ENCODE measurements at places on chromosomes 4 and X.
A peak's percentile ranks its signal among the peaks of the same experiment; 100 is the strongest.

- DNase-seq, result no peak
Observed at GRCh38 chrX:3143043-3143799, 102.0 kb downstream of the ARSF start.

DNA sequence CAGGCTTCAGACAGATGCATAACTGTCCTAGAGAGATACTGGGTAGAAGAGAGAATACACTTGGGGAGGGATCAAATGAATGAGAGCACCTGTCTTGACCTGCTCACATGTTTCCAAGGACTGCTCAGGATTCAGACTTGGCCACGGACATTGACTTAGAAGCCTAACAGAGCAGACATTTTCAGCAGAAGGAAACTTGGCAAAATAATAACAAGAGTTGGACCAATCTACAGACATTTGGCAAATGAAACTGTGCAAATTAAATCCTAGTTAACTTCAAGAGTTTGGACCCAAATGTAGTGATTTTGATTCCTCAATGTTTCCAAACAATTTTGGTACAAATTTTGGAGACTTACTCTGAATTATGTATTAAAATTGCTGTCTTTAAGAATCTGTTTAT is 223.9 kb downstream of the CAMK2D start:
- DNase-seq, result no peak

DNA sequence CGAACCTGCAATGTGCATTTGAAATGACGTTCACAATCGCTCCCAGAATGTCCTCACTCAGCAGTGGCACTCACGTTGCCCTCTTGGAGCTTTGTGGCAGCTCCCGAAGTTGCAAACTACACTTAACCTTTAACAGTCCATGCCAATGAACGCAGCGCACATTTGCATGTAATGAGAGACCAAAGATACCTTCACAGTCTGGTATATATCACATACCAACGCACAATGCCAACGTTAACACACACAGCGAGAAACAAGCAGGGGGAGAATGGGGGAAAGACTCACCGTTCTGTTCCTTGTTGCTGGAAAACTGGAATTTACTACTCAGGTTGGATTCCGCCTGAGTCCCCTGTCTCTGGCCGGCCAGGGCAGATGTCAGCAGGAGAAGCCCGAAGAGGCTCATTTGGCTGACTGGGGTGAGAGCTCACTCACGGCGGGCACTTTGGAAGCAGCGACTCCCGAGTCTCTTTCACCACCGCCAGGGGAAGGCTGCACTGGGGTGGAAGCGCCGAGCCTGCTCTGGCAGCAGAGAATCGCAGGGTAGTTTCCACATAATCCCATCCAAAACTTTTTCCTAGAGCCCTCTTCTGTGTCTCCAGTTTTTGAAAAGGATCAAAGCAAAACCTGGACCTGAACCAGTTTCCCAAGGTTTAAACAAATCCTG is 966 bp downstream of the PDGFC start:
- no peak for DNase-seq

DNA sequence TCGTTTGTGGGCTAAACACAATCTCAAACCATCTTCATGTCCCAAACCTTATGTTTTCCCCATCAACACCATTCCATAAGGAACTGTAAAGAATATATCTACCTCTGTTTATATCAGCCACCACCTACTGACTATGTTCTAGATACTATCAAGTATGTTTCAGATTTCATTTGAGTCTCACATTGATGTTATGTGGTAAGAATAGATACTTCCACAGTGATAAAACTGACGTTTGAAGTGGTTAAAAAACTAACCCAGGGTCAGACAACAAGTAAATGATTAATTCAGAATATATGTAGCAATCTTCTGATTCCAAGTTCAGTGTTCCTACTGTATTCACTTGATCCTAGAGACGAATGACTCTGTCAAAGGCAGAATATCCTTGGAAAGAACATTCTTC is 156.8 kb upstream of the RASGEF1B start:
- no peak for DNase-seq

DNA sequence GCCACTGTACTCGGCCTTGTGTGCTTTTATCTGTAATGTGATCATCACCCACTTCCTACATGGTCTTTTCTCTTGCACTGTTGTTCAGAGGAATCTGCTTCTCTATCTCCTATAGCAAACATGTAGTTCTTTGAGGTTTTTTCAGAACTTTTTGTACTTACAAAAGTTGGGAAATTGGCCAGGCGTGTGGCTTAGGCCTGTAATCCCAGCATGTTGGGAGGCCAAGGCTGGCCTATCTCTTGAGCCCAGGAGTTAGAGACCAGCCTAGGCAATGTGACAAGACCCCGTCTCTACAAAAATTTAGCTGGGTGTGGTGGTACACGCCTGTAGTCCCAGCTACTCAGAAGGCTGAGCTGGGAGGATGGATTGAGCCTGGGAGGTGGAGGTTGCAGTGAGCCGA is 30.4 kb downstream of the TAF1 start:
- DNase-seq, result no peak

GRCh38 chr4:145482209-145483037 is 770 bp downstream of the SMAD1 start:
- peak; percentile 25 for DNase-seq

DNA sequence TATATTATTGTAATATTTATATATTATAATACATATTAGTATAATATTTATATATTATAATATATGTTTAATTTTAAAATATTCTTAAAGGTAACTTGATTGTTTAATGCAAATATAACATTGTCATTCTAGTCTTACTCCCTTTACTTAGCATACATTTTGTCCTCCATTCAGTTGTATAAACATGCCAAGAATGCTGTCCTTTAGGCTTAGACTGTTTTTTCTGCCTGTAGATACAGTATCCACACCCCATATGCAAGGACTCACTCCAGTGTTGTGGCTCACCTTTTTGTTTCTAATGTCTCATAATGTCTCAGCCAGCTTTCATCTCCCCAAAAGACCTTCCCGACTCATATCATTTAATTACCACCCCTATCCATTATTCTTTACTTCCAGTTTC is 2110.0 kb downstream of the PCDH7 start:
- no peak for DNase-seq

DNA sequence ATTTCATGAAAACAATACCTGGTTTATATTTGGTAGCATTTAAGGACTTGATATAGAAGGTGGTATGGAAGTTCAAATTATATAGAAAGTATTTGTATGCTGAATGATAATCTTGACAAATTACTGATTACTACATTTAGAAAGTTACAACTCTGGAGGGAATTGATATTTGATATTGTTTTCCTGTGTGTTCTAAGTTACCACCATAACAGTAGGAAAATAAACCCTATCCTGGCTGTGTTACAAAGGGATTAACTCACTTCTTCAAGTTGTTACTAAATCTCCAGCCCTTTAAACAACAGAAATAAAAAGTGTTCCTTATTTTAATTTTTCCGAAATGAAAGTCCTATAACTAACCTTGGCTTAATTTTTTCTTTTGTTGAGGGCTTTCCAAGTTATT is 36.6 kb downstream of the FHL1 start:
- DNase-seq, result no peak

GRCh38 chr4:56728512-56728911 is 47.4 kb upstream of the HOPX start:
- no peak for DNase-seq

DNA sequence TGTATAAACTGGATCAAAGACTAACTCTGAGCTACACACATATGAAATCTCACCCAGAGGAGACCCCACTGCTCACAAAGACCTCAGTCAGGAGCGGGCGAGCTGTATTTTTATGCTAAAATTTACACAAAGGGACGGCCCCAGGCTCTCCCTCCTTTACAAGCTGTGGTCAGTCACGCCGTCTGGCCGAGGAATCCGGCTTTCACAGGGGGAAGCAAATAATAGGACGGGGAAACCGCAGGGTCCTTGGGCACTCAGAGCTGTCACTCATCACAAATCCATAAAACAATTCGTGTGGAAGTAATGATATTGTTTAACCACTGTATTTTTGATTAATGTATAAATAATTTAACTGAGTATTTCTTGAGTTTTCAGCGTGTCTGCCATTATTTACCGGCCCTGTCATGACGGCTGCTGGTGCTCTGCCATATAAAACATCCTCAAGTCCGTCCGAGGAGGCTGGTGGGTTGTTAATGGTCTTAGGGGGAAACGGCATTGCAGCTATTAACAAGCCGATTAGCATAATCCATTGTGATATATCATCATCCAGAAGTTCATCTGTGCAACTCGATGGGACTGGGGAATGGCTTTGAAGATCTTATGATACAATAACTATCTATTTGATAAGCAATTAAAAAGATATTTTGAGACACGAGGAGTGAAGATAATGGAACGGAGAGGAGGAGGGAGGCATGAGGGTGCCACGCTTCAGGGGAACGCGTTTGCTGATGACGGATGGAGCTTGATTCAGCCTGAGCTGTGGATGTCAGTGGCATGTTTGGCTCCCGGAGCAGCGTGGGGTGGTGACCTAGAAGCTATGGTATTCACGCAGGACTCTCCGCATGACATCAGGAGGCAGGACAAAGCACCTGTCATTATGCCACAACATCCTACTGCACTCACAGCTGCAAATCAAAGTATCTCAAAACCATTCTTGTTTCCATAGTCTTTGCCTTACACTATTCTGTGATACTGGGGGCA is 150.9 kb downstream of the SHOX start:
- DNase-seq, result no peak

DNA sequence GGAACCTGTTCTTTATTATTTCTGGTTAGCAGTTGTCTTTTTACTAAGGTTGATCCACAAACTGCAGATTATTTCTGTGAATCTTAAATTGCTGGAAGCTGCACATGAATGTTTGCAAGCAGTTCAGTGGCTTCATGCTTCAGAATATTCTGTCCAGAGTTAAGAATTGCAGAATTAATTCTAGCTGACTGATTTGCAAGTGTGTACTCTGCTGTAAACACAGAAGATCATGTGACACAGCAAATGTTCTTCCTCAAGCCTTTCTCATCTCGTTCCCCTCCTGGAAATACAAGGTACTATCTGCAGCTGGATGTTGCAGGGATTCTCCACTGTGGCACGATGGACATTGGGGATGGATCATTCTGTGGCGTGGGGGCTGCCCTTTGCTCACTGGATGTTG is 16.8 kb upstream of the CLTRN start:
- DNase-seq, result no peak

GRCh38 chr4:123229286-123229685 is 167.3 kb upstream of the SPRY1 start:
- DNase-seq, result no peak

- DNase-seq, result no peak
Observed at GRCh38 chr4:186953599-186954260, 230.1 kb upstream of the FAT1 start.

GRCh38 chr4:53453385-53453784 is 75.9 kb downstream of the FIP1L1 start:
- DNase-seq, result no peak

GRCh38 chrX:103811858-103812257 is 20.2 kb downstream of the RAB9B start:
- no peak for DNase-seq

GRCh38 chr4:85409251-85409650 is 65.7 kb upstream of the ARHGAP24 start:
- no peak for DNase-seq

DNA sequence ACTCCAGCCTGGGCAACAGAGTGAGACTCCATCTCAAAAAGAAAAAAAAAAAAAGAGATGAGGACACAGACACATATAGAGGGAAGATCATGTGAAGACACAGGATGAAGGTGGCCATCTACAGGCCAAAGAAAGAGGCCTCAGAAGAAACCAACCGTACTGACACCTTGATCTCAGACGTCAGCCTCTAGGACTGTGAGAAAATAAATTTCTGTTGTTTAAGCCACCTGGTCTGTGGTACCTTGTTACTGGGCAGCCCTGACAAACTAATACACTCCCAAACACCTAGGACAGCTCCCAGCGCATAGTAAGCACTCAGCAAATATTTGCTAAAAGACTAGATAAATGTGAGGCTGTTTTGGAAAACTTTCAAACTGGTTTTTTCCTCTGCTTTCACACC is 59.2 kb upstream of the SMIM10 start:
- DNase-seq, result no peak

GRCh38 chrX:69616457-69617203 is 717 bp downstream of the EDA start:
- DNase-seq, result no peak

DNA sequence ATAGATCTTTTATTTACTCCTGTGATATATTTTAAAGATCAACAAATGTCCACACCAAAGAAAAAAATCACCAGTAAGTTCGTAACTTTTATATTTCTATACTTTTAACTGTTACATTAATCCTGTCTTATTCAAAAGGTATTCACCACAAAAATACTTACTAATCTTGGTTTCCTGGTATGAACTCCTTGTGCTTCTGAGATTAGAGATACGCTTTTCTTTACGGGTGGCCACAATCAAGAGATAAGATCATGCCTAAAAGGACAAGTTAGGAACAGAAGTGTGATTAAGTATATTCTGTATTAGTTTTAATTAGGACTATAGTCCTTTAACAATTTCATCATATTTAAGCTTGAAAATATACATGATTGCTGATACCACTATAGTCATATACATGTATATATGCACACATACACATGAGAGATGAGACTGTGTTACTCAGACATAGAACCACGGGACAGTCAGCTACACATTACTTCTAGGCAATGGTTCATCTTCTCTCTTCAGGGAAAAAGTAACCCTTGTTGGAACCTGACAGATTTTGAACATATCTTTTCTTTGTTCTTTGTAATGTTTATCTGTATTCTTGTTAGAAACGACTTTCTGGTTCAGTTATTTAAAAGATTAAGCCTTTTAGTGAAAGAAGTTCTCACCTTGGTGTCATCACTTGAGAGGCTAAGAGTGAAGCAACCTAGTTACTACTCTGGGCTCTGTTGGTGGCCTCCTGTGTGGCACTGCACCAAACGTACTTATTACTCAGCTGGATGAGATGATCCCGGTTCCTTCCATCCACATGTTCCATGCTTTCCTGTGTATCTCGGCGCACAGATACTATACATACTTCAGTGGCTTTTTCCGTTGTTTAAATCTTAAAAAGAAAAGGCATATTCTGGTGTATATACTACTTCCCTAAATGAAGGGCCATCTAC is 146.1 kb downstream of the CBR4 start:
- no peak for DNase-seq

DNA sequence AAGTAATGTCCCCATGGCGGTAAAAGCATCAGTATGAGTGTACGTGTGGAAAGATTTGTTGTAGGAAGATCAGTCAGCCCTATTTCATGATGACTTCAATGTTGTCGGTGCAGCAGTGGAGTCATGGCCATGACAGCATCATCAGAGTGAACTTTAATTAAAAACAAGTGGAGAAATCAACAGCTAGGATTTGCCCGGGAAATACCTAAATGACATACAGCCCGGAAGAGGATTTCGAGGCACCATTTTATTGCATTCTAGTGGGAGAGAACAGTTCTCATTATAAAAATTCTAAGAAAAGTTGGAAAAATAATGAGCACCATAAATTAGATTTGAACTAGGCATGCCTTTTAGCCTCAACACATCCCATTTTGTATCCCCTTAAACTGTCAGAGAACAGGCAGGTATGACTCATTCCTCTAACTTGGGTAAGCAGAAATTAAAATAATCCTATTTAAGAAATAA is 170.1 kb downstream of the SHROOM3 start:
- no peak for DNase-seq

All from NCI-H1694 treated with DMSO at 0.1 percent for 48 hours (cell line).